ENCODE measurements at places on chromosomes 1 and 21.

DNA sequence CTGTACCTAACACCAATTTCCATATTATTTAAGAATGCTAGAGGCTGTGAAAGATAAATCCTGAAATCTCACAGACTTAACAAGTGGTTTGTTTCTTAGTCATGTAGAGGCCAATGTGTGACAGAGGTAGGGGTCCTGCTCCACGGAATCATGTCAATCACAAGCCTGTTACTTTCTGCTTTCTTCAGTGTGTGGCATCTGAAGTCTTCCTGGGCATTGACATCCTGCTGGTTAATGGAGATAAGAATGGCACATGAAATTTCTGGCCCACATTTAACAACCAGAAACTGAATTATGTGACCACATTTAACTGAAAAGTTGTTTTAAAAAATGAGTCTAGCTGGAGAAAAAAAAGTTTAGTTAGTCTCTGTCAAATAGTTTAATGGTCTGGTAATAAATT, 68.3 kb upstream of the PLA2G4A start:
- DNase-seq, result no peak

DNA sequence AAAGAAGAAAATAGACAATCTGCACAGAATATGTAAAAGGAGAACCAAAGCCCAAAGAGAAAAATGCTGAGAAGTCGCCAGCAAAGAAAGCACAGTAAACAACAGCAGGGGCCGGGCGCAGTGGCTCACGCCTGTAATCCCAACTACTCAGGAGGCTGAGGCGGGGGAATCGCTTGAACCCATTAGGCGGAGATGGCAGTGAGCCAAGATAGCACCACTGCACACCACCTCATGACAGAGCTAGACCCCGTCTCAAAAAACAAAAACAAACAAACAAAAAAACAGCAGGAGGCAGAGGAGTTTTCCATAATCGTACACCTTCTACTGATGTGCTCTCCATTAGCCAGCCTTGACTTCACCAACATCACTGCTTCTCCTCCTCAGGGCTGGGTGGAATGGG, 153.2 kb downstream of the LYPLAL1 start:
- no peak for DNase-seq

DNA sequence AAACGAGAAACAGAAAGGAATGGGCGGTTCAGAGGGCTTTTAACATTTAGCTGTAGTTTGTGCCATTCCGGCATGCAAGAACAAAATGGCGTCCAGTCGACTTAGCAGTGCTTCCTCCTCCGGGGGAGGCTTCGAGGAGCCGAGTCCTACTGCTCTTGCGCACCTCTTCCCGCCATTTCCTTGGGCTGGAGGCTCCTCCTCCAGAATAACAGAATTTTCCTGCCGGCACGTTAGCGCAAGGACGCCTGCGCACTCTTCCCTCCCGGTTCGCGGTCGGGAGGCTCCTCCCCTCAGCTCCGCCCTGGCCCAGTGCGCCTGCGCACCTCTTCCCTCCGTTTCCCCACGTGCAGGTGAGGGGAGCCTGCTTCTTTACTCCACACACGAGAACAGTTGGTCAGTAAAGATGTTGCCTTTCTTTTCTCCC, 1.0 kb downstream of the DMRTB1 start:
- DNase-seq, result no peak

- DNase-seq, result no peak
Measured at GRCh38 chr1:215891266-215892057, 324.4 kb downstream of the KCTD3 start.

GRCh38 chr1:30721812-30722537, 1.4 kb downstream of the MATN1 start:
- DNase-seq, result no peak

DNA sequence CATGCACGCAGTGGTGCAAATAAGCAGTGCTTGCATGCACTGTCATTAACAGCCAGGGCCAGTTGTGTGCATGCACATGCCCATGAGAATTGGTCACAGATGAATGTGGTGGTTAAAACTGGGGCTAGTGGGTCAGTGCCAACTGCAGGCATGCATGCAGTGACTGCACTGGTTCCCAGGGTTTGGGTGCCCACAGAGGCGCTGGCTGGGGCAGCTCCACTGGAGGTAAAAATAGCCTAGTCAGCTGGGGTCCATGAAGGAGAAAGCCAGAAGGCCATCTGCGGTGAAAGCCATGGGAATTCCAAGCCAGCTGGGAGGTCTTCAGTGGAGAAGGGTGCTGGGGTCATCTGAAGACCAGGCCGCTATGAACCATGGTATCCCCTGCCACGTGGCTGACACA, 70.2 kb downstream of the SLC5A9 start:
- no peak for DNase-seq

- no peak for DNase-seq
Measured at GRCh38 chr1:181086926-181087325, 1.6 kb upstream of the IER5 start.

DNA sequence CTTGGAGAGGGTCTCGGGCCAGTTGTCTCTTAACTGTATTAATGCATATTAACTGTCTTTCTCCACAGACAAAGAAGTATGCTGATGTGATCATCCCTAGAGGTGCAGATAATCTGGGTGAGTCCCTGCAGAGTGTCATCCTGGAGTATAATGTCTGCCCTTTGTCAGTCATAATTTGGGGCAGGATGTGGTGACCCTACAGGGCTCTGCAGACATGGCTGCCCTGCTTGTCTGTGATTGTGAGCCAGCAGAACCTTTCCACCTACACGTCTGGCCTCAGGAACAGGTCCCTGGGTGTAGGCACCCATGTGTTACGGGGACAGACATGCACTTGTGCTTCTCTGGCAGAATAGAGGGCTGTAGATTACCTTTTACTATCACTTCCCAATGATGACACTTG, 78.4 kb downstream of the UCK2 start:
- DNase-seq, result no peak
